ENCODE measurements at places on chromosomes 12 and 14.

GRCh38 chr12:109637348-109637747, 63.8 kb downstream of the MVK start:
- no peak for DNase-seq

- no peak for DNase-seq
Observed at GRCh38 chr14:49160983-49161382, 425.2 kb downstream of the RPS29 start.

- no peak for DNase-seq
Observed at GRCh38 chr12:50017641-50018040, 7.7 kb downstream of the RACGAP1 start.

DNA sequence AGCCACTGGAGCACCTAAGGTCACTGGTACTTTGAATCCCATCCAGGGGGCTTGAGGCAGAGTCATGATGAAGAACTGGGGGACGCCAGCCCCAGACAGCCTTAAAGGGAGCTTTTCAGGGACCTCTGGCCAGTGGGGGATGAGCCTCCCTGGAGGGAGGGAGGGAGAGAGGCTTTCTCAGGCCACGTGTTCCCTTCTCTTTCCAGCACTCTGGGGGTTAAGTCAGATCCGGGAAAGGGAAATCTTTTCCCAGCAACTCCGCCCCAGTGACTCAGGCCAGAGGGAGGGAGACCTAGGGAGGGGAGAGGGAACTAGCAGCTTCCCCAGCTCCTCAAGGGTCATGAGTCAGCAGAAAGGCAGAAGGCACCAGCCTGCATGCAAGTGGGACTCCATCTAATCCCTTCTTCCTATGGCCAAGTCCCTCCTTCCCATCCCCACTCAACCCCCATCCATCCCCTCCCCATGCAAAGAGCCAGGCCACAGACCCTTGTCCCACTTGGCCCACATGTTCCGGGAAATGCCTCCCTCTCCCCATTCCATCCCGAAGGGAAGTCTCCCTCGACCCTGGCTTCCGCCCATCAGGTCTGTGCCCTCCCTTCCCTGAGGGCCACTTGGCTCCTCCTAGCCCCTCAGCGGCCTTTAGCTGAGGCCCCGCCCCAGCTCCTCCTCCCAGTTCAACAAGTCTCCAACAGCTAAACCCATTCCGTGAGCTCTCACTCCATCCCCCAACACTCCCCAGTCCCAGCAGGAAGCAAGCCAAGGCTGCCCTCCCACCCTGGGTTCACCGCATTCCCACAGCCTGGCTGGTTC, 5.6 kb downstream of the TNFRSF1A start:
- DNase-seq: no peak

DNA sequence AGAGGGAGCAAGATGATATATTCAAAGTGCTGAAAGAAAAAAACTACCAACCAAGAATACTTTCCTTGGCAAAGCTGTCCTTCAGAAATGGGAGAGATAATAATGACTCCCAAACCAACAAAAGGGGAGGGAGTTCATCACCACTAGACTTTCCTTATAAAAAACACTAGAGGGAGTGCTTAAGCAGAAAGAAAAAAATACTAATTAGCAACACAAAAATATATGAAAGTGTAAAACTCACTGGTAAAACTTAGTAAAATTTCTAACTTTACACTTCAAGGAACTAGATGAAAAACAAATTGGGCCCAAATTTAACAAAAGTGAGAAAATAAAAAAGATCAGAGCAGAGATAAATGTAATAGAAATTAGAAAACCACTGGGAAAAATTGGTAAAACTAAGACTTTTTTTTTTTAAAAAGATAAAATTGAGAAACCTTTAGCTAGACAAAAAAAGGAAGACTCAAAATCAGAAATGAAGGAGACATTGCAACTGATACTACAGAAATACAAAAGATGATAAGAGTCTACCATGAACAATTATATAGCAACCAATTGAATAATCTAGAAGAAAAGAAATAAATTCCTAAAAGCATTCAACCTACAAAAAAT, 60.4 kb upstream of the FAR2 start:
- no peak for DNase-seq

DNA sequence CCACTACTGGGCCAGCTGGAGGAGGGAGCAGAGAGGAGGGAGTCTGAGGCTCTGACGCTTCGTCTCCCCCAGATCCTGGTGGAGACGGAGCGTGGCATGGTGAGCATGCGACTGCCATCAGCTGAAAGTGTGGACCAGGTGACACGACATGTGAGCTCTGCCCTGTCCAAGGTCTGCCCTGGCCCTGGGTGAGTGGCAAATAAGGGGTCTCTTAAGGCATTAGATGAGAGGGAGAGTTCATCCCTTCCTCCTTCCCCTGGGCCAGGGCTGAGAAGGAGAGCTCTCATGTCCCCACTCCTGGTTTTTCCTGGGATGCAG, 2.5 kb downstream of the CARMIL3 start:
- no peak for DNase-seq

- DNase-seq: no peak
Observed at GRCh38 chr14:81555051-81555450, 21.4 kb upstream of the SEL1L start.

DNA sequence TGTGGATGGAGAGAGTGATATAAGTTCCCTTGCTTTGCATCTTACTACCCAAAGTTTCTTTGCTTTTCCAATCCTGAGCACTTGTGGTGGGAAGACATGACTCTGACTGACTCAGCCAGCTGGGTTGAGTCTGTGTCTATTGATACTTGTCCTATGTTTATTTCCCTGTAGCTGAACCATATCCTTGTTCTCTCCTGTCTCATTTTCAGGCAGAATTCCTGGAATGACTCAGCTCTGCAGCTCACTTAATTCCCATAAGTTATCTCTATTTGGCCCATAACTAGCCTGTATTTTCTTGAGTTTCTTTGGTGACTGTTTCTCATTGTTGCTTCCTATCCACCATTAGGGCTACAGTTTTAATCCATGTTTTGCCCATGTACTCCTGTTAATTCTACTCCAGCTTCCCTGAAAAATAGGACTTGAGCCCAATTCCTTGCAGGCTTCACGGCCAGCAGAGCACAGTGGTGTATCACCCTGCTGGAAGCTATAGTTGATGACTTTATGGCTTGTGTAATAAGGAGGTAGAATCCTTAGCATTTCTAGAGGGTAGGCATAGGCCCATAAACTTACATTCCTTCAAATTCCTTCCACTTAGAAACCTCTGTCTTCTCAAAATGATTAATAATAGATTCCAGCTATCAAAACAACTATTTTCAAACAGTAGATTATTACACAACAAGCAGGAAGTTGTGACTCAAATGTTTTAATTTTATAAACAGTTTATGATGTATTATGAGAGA, 183.1 kb downstream of the TMTC3 start:
- no peak for DNase-seq

- DNase-seq: no peak
Observed at GRCh38 chr12:13128291-13128965, 25.0 kb upstream of the GSG1 start.

DNA sequence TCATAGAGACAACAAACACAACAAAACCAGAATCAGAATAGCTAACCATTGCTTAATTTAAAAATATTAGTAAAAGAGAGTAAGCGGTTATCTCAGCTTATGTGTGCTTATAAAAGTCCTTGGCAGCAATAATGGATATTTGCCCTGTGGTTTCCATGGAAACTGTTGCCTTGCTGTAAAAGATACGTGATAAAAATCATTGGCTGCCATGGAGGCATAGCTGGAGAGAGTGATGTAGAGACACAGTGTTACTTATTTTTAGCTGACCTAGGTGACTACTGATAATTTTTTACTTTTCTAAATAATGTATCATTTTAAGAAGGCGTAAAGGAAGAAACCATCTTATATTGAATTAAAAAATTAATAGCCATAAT, 92.9 kb downstream of the ERC1 start:
- no peak for DNase-seq

- no peak for DNase-seq
Observed at GRCh38 chr14:74242780-74243042, 3.5 kb downstream of the VSX2 start.

GRCh38 chr14:23544511-23545447, 6.8 kb downstream of the ZFHX2 start:
- no peak for DNase-seq

GRCh38 chr12:117080661-117081144, 18.5 kb downstream of the TESC start:
- DNase-seq: no peak

DNA sequence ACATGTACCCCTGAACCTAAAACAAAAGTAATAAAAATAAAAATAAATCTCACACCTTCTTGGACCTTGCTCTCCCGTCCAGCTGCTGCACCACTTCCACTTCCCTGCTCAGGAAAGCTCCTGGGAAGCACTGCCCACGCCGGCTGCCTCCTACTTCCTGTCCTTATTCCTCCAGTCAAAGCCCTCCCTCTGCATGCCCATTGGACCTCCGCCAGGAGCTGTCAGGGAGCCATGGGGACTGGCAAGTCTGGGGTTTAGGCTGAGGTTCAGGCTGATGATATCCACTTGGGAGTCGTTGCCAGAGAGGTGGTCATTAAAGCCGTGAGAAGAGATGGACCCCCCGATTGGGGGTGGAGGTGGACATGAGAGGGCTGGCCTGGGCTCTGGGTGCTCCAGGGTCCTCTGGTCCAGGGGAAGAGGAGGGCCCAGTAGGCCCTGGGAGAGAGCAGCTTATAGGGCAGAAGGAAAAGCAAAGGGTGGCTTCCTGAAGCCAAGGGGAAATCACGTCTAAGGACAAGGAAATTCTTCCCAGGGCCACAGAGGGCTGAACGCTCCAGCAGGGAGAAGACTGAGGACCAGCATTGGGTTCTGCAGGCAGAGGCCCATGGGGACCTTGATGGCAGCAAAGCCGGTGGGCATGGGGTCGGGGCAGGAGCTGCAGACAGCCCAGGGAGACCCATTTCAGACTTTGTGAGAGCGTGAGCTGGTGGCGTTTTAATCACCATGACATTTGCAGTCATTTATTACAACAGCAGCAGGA, 78.7 kb downstream of the FZD10 start:
- DNase-seq: no peak

DNA sequence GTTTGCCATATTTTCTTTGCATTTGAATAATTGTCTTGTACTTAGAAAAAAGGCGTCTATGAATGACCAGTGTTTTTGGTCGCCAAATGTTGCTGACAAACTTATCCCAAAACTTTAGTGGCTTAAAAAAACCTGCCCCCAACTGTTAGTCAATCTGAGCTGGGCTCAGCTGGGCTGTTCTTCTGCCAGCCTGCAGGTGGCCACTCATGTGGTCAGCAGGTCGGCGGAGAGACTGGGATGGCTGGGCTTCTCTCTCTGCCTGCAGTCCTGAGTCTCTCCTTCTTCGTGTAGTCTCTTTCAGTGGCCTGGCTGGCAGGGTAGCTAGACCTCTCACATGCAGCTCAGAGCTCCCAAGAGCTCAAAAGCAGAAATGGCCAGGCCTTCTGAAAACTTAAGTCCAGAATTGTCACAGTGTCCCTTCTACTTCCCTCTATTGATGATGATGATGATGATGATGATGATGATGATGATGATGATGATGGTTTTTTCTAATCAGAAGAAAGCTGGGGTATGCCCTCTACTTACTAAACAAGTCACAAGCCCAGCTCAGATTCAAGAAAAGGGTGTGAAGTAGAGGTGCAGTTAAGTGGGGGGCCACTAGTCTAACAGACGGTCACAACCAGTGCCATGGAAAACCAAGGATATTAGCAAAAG, 87.9 kb downstream of the PTPN11 start:
- no peak for DNase-seq

- no peak for DNase-seq
Observed at GRCh38 chr12:62844915-62845314, 90.0 kb downstream of the PPM1H start.

GRCh38 chr14:75976826-75977581, 4.8 kb downstream of the TGFB3 start:
- no peak for DNase-seq

DNA sequence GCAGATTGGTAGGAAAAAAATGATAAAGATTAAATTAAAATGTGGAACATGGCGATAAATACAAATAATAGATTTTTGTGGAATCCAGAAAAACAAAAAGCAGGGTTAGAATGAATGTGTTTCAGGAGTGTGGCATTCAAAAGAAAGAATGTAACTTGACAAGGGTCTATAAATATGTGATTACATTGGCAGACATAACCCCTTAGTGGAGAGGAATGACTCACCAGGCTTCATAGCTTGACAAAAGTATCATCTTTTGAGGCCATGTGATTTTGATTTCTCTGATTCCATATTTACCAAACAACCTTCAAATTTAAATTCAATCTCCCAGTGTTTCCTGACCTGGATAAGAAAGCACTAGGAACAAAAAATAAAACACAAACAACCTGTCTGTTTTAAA, 24.4 kb upstream of the MGST1 start:
- no peak for DNase-seq

GRCh38 chr14:98932431-98933325, 339.3 kb downstream of the BCL11B start:
- no peak for DNase-seq

GRCh38 chr12:127179176-127179575, 1087.8 kb upstream of the TMEM132C start:
- DNase-seq: no peak

GRCh38 chr14:68714991-68715924, 77.6 kb downstream of the ZFP36L1 start:
- DNase-seq: no peak

DNA sequence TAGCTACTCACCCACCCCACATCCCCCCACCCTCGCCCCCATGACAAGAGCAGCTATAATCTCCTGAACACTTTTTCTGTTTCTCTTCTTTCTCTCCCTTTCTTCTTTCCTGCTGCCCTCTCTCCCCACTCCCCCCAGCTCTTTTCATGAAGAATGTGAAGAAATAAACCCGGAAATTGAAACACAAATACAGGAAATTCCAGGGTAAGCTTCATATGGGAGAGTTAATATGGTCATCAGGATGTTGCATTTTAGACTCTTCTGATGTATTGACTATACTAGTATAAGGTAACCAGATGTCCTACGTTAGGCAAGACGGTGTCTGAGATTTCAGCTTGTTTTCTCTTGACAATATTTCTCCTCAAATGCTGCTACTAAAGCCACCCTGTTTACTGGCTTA, 41.6 kb upstream of the LRIG3 start:
- no peak for DNase-seq

DNA sequence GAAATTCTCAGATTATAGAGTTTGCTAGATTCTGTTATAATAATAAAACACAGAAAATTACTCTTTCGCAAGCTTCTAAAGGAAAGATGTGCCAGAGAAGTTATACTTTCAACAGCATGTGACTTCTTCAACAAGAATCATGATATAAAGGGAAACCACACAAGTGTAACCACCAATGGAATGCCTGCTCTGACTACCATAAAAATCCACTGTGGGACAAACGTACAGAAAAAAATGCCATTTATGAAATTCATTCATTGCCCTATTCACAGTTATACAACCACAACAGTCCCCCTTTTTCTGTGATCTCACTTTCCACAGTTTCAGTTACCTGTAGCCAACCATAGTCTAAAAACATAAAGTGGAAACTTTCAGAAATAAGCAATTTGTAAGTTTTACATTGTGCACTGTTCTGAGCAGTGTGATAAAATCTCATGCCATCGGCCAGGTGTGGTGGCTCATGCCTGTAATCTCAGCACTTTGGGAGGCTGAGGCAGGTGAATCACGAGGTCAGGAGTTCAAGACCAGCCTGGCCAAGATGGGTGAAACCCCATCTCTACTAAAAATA, 3.2 kb downstream of the CATSPERB start:
- no peak for DNase-seq

GRCh38 chr14:75274899-75275569, 3.6 kb upstream of the FOS start:
- DNase-seq: peak; percentile 48

GRCh38 chr14:72851635-72852034, 42.3 kb downstream of the DPF3 start:
- DNase-seq: no peak

GRCh38 chr14:84544486-84545131, 985.3 kb upstream of the FLRT2 start:
- no peak for DNase-seq
